ENCODE measurements at places on chromosomes 2 and 18.

GRCh38 chr2:217922101-217923006, 80.4 kb downstream of the TNS1 start:
- DNase-seq = no peak

DNA sequence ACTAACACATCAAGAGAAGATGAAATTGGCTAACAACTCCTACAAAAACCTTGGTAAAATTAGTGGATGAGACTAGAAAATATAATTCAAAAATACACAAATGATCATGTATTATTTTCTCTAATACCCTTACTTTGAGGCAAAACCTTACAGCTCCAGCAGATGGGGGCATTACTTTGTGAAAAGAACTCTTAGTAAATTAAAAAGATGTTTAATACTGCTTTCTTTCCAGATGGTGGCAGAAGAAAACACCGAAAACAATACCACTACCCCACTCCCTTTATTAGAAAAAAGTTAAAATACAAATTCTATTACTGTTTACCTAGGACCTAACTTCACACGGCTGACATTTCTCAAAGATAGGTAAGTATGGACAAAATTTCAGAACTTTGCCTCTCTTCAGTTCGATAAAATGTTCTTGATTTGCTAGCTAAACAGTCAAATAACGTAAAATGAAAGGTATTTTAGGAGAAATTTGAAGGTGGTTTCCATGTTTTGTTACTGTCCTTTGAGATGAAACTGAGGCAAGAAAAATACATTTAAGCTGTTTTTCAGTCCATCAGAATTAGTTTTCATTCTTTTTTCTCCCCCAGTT, 30.6 kb downstream of the ORC4 start:
- no peak for DNase-seq

DNA sequence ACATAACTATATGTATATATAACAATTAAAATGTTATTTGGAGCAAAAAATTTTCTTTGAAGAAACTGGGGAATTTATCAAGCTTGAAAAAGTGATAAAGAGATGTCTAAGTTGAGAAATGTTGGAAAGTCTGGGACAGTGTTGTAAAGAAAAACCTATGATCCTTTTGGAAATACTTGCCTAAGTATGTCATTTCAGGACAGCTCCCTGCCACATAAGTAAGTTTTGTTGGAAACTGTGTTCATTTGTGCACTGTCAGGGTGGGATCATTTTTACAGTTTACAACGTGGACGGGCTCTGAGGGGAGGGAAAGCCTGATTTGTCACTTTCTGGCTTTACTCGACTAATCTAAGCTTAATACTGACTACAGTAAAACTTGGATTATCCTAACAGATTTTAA, 10.4 kb upstream of the COL3A1 start:
- no peak for DNase-seq

- peak; percentile 2 for DNase-seq
These were observed 317.9 kb downstream of the STK39 start for GRCh38 chr2:167929484-167929883.

GRCh38 chr2:7612969-7613368, 695.8 kb downstream of the RNF144A start:
- no peak for DNase-seq

DNA sequence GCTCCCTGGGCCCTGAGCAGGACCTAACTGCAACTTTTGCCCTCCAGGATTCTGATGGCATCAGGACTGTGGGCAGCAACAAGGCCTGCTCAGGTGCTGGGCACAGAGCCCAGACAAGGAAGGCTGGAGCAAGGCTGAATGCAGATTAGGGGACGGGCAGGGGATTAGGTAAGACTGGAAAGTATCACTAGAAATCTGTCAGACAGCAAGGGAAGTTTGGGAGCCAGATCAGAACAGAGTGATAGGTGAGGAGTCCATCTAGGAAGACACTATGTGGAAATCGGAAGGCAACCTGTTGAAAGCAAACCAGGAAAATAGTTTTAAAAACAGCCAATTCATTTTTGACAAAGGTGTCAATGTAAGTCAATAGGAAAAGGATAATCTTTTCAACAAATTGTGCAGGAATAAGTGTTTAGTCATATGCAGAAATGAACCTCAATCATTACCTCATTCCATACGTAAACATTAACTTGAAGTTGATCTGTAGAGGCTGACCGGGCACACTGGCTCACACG, 56.4 kb upstream of the STPG4 start:
- DNase-seq = no peak

Data from SHP77 treated with DMSO at 0.1 percent for 48 hours (cell line).